Germinal center (tissue), 1 donor: ENCODE measurements at places on chromosomes 4 and X.

DNA sequence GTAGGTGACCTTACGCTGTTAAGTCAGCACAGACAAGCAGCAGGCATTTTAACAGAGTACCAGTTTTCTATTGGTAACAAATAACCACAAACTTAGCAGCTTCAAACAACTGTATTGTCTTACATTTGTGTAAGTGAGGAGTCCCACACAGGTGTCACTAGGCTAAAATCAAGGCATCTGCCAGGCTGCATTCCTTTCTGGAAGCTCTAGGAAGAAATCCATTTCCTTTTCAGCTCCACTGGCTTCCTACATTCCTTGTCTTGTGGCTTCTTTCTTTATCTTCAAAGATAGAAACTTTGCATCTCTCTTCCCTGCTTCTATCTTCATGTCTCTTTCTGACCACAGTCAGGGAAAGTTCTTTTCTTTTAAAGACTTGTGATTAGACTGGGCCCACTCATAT is 139.9 kb downstream of the TMEM144 start:
- DNase-seq: no peak

DNA sequence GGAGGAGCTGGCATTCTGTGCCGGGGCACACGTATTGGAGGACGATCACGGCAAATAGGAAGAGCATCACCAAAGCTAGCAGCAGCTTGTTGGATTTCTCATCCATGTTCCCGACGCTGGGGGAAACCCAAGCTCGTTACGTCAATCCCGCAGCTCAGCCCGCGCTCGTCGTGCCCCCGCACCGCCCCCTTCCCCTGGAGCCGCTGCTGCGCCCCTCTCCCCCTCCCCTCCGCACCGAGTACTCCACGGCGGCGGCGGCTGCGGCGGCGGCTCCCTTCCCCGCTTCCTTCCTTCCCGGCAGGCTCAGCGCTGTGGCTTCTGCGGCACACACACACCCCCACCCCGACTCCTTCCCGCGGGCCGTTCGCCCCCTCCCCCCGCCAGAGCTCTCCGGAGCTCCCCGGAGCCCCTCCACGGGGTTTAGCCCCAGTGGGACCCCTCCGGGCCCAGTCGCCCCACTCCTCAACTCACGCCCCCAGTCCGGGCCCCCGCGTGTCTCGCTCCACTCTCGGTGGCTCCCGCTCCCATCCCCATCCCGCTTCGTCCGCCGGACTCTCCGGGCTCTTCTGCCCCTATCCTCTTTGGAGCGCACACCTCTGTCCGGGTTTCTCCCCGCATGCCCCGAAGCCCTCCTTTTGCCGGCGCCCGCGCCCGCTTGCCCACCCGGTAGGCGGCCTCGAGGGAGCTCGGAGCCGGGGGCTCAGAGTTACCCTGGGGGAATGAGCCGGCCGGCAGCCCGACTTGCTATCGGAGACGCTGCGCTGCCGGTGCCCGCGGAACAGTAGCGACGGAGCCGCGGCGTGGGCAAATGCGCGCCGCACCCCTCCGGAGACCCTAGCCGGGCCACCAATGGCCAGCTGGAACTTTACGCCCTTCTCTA is 978 bp downstream of the HS6ST2 start:
- DNase-seq: no peak

- no peak for DNase-seq
Observed at GRCh38 chrX:97619499-97619898, 735.8 kb downstream of the RPA4 start.

DNA sequence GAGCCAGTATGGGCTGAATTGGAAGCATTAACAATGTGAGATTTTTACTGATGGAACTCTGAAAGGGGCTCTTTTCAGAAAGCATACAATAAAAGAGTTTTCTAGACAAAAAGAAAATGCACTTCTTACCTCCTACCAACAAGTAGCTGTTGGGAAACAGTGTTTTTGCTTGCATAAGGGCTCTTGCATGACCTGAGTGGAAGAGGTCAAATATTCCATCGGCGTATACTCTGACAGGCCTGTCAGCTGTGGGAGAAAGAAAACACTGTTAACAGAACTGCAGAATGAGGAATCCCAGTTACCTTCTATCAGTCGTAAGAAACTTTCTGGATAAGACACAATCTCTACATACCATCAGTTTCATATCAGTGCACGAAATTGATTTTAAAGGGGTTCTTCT is 39.5 kb downstream of the PCYT1B start:
- no peak for DNase-seq

DNA sequence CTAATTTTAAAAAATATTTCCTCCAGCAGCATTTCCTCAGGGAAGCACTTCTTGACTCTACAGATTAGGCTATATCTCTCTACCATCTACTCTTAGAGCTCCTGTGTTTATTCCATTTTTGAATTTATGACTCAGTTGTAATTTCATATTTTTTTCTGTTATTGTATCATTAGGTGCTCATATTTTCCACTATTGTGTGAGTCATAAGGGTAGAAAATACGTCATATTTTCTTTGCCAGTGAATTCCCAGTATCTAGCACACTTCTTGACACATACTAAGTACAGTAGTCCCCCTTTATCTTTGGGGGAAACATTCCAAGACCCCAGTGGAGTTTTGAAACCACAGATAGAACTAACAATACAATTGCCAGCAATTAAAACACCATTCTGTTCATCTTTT is 431.2 kb downstream of the GASK1B start:
- DNase-seq: no peak

DNA sequence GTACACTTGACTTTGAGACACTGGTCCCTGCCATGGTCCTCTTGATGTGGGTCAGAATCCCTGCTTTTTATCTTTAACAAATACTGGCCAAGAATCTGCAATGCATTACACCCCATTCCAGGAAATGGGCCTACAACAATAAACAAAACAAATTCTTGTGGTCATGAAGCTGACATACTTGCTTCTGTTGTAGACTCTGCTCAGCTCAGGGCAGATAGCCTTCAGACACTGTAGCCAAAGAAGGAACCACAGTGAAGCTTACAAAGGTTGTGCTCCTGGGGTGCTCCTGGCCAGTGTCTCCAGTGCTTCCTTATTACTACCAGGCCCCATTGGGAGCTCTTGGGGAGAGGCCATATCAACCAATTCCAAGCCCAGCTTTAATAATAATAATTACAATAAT is 21.8 kb downstream of the KIAA1210 start:
- no peak for DNase-seq

GRCh38 chr4:100635899-100636298 is 118.1 kb upstream of the EMCN start:
- no peak for DNase-seq

GRCh38 chr4:186724058-186724863 is 605 bp upstream of the FAT1 start:
- no peak for DNase-seq

- DNase-seq: no peak
Observed at GRCh38 chrX:44435047-44435446, 91.6 kb upstream of the EFHC2 start.

- no peak for DNase-seq
Observed at GRCh38 chrX:40933132-40933705, 152.0 kb upstream of the USP9X start.

DNA sequence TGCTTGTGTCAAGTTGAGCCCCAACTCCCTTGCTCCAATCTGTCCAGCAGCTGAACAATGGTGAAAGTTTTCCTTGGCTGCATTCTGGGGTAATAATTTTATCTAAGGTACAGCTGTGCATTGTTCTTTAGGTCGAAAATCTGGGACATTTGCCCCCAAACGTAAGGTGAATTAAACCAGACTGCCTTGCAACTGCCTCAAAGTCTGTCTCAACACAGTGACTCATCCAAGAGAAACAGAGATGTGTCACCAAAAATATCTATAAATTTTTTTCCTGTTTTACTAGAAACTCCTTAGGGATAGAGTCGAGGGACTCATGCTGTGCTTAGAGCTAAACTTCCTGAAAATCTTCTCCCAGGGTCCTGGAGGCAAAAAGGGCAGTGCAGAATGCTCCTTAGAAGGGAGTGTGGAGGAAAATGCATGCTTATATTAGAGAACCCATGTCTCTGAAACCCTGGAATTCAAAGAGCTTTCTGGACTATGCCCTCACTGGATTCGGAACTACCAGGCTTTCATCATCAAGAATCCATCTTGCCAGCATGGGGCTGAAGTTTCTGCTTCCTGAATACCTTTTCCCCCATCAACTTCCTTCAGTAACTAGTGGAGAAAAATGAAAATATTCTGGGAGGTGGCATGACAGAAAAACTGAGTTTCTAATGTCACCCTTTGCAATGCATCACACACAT is 115.7 kb downstream of the PALLD start:
- no peak for DNase-seq

DNA sequence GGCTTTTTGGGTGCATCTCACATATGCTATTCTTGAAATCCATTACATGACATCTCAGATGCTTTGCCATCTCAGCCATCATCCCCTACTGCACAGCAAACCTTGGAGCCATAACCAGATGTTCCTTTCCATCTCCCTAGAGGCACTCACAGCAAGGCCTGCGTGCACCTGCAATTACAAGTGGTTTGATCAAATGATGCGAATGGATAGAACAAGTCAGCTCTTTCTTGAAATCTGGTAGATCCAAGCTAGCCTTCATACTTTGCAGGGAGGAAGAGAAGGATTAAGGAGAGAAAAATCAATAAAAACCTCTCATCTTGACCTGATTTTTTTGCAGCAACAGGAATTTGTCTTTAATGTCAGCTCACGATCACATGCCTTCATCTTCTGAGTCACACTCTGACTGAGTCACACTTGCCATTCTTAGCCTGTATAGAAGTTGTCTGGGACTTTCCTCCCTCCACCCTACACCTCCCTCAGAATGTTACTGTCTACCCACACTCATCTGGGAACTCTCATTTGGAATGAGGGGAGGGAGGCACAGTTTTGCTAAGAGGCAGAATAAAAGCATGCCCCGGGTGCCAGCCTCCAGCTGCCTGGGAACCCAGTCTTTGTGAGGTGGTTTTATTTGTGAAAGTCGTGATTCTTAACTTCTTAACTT is 11.9 kb upstream of the TRIML1 start:
- no peak for DNase-seq

DNA sequence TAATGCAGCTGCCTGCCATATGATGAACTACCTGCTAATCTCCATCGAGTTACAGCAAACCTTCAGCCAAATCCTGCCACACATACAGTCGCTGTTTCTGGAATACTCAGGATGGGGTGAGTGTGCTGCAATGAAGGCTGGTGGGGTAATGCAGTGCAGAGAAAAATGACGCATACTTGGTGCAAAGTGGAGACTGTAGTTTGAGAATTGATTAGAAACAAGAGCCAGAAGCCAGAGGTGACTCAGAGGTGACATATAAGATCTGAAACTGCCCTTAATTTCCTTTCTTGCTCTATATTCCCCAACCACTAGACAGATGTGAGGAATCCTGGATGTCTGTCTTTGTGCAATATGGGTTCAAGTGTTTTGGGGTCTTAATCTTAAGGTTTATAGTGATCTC is 22.0 kb downstream of the C4orf54 start:
- no peak for DNase-seq

GRCh38 chr4:71538528-71538927 is 199.7 kb downstream of the SLC4A4 start:
- no peak for DNase-seq

DNA sequence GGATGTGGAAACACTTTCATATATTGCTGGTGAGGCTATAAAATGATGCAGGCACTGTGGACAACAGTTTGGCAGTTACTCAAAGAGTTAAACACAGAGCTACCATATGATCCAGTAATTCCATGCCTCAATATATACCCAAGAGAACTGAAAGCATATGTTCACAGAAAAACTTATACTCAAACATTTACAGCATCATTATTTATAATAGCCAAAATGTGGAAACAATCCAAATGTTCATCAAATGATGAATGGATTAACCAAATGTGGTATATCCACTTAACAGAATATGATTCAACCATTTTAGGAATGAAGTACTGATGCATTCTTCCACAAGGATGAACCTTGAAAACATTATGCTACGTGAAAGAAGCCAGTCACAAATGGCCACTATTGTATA is 603.8 kb downstream of the IQCM start:
- no peak for DNase-seq

- no peak for DNase-seq
Observed at GRCh38 chrX:82141942-82142341, 940.0 kb downstream of the SH3BGRL start.

- no peak for DNase-seq
Observed at GRCh38 chrX:153924149-153924861, 1.8 kb downstream of the ARHGAP4 start.

GRCh38 chr4:39085891-39086290 is 23.9 kb downstream of the KLHL5 start:
- DNase-seq: no peak

- no peak for DNase-seq
Observed at GRCh38 chr4:188992706-188993105, 853.5 kb downstream of the TRIML1 start.

DNA sequence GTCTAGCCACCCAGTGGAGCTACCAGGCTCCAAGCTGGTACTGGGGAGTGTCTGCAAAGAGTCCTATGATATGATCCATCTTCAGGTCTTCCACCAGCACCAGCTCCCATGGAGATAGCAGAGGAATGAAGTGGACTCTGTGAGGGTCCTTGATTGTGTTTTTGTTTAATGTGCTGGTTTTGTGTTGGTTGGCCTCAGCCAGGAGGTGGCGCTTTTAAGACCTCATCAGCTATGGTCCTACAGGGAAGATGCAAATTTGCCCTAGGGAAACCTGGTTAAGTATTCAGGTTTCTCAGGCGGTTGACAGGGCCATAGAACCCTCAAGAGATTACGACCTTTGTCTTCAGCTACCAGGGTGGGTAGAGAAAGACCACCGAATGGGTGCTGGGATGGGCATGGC is 1141.1 kb downstream of the STIM2 start:
- DNase-seq: no peak
